ENCODE measurements at places on chromosomes 2 and 18.

- DNase-seq, result no peak
Observed at GRCh38 chr18:51170664-51171063, 26.8 kb downstream of the MEX3C start.

DNA sequence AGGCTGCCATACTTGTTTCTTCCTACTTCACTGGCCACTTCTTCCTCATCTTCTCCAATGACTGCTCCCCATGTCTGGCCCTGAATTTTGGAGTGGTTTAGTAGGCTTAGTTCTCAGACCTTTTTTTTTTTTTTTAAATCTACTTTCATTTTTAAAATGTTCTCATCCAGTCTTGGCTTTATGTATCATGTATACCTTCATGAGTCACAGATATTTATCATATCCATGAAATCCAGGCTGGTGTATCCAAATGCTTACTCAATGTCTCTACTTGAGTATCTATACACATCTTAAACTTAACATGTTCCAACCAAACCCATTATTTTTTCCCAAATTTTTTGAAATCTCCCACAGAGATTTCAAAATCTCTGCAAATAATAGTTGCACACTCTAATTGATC, 26.3 kb upstream of the CFAP36 start:
- DNase-seq, result no peak

DNA sequence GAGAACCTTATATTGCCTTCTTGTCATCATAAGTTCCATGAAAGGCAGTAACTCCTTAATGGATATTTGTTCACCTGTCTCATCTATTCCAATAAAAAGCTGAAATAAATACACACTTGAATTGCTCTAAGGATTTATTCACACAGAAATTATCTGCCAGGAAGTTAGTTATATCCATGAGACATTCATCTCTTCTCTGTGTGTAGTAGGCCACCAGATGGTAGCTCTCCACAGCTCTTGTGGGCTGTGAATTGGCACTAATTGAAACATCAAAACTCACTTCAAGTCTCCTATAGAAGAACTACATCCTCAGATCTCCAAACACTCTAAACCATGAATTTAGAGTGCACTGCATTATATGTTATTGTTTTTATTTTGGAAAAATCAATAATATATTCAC, 189.6 kb downstream of the DSC3 start:
- no peak for DNase-seq

DNA sequence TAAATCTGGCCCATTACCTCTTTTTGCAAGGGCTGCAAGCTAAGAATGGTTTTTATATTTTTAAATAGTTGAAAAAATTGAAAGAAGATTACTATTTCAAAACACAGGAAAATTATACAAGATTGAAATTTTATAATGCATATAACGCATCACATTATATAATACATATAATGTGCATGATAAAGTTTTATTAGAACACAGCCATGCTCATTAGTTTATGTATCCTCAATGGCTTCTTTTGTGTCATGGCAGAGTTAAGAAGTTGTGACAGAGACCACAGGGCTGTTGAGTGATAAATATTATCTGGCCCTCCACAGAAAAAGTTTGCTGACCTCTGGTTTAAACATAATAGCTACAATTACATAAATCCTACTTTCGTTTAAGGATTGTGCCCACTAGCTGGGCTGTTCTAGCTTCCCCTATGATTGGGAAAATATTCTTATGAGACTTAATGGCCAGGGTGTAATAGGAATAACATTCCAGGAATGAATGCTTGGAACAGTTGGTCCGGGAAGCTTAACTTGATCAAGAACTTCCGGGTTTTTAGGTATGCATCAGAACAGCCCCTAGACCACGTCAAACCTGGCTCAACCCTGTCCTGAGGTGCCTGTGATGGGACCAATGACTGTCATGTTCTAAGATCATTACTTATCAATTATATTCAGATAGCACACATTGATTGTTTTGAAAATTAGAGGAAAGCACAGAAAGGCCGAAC, 98.7 kb upstream of the LPIN2 start:
- DNase-seq, result no peak

DNA sequence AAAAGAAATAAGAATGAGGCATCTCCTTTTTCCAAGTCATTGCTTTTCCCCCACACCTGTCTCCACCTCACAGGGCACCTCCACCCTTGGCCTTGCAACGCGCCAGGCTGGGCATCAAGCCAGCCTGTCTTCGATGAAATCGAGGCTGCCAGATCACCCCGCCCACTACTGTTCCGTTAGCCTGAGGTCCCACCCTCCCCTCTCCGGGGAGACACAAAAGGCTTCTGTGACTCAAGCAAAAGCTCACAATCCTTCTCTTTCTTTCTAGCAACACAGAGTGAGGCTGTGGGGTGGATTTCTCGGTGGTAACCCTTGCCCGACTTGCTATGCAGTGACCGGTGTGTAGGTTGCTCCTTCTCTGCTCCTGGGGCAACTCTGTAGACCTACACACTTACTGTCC, 9.9 kb downstream of the TNP1 start:
- peak; percentile 57 for DNase-seq

DNA sequence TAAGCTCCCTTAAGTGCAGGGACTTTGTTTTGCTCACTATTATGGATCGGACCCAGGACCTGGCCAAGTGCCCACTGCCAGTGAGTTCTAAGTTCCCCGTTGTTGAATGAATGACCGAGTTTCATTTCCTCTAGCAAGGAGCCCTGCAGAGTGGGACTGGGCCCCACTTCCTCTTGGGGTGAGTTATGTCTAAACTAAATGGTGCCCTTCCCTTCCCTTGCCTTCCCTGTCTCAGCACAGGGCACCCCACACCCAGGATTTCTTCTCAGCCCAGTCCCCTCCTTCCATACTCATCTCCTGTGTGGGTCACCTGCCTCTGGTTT, 195.3 kb upstream of the HS6ST1 start:
- DNase-seq, result no peak

DNA sequence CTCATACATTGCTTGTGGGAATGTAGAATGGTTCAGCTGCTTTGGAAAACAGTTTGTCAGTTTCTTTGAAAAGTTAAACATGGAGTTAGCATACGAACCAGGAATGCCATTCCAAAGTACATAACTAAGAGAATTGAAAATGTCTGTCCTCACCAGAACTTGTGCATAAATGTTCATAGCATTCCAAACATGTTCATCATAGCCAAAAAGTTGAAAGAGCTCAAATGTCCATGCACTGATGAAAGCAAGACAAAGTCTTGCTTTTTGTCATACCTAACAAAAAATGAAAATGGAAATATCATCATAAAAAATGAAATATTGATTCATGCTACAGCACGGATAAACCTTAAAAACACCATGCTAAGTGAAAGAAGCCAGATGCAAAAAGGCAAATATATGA, 408.8 kb upstream of the UBE2E3 start:
- peak; percentile 29 for DNase-seq

DNA sequence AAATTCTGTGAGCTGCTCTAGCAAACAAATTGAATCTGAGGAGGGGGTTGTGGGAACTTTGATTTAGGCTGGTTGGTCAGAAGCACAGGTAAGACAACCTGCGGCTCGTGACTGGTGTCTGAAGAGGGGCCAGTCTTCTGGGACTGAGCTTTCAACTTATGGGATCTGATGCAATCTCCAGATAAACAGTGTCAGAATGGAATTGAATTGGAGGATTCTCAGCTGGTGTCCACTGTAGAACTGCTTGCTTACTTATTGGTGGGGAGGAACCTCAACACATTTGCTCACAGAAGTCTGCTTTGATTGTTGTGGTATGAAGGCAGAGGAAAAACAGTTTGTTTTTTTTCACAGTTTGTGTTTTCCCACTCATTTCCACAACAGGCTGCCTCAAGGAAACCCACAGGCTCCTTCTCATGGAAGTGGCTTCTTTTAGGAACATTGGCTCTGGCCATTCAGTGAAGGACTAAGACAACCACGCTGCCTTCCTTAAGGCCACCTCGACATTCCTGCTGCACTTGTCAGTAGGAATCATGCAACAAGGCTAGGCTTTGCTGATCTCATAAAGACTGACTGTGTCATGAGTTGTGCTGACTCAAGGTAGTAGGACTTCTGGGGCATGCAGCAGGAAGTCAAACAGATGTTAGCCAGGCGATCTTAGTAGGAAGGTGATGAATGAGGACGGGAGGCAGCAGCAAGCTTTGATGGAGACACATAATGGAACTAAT, 104.7 kb downstream of the TSN start:
- no peak for DNase-seq

GRCh38 chr18:57480733-57481132, 45.6 kb downstream of the ONECUT2 start:
- no peak for DNase-seq

DNA sequence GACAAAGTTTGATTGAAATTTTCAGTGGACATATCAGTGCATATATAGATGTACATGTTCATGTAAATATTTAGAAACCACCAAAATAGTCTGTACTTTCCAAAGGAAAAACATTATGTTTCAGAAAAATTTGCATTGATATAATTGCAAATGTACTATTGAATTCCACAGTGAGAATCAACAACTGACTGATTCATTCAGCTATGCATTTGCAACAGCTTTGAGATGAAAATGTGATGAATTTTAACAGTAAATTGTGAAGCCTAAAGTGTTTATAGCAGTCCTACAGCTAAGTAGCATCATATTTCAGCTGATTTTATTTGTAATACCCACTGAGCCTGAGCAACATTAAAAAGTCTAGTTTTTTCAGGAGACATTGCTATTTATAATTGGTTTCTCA, 1647.4 kb upstream of the DDX18 start:
- DNase-seq, result no peak

DNA sequence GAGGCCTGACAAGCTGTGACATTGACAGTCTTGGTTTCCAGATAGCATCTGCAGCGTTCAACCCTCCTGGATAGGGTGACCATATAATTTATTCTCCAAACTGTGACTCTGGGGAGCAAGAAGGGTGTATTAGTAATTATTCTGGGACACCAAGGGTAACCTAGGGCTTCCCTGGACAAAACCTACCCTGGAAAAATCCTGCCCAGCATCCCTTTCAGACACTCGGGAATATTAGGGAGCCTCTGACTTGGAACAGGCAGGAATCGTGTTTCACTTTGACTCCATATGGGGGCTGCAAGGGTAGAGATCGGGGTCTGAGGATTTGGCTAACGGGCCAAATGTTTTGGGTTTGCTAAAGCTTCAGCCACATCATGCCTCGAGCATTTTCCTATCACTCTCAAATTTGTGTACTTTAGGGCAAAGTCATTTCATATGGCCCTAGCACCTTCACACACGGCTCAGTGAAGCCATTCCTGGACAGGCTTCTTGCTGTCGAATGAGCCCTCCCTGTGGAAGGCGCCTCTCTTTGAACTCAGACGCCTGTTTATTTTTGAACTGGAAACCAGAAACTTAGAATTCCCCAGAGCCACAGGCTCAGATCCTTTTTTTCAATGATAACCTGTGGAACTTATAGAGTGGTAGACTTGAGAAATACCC, 129.9 kb downstream of the DDX1 start:
- no peak for DNase-seq

DNA sequence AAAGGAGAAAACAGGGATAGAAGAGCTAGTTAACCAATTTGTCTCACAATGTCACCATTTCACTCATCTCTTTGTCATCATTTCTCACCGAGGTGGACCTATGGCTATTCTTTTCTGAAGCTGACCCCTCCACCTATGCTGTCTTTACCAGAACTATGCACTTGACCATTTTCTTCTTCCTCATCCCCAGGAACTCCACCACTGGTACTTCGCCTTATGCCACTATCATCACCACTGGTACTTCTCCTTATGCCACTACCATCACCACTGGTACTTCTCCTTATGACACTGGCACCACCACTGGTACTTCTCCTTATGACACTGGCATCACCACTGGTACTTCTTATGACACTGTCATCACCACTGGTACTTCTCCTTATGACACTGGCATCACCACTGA, 745.8 kb upstream of the CHAC2 start:
- DNase-seq, result no peak

GRCh38 chr2:118981632-118982031, 39.6 kb downstream of the MARCO start:
- DNase-seq, result no peak

DNA sequence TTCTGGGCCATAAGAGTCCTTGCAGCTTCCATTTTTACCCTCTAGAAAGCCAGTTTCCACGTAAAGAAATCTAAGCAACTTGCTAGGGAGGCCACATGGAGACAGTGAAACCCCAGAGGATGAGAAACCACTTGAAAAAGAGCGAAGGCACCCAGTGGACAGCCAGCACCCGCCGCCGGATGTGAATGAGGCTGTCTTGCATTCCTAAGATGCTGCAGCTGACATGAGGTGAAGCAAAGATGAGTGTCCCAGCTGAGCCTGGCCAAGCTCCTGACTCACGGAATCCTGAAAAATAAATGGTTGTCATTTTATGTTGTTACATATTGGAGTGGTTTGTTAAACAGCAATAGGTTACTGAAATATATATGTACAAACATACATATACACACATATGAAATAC, 65.9 kb upstream of the STPG4 start:
- no peak for DNase-seq

DNA sequence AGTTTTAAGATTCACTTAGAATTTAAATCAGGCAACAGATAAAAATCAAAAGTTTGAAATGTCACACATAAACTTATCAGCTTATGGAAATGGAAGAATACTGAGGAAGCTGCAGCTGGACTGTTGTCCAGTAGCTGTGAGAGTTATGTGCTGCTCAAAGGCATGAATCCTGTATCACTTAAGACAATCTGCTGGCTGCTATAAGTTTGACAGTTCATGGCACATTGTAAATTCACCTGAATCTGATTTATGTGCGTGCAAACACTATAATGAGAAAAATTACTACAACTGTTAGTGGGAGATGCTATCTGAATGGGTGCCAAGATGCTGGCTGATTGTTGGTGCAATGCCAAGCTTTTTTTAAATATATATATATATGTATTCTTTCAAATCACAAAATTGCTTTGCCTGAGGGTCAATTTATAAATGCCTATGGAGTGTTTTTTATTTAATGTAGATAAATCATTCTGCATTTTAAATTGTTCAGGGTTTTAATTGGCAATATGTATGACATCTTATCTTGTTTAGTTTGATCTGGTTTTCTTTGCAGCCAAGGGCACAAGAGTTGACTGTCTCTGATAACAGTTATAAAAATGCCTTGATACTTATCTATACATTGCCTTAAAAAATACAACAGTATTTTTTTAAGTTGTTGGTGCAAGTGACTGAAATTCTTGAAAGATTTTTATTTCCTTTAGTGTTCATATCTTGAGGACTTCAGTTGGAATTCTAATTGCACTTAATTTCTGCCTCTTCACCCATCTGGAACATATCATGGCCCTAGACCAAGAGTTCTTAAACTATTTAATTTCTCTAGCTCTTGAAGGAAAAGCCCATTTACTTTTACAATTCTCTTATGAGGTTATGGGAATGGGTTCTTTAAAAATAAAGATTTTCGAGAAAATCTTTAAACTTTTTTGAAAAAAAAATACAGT, 48.7 kb downstream of the CAVIN2 start:
- DNase-seq, result no peak

DNA sequence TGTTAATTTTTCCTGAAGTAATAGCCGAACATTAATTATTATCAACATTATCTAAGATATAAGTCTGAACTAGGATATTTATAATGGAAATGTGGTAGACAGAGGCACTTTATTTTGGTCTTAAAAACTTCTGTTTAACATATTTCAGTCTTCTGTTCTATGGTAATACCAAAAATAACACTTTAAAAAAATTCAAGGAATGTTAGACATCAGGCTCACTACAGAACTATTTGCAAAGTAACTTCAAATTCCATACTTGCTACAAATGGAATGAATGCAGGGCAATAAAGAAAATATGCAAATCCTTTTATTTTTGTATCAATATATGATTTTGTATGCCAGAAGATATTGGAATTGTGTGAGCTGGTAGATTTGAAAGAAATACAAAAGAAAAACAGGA, 345.5 kb upstream of the DSEL start:
- no peak for DNase-seq

Data from tongue (tissue), 3 donors.